ENCODE measurements at places on chromosomes 1 and 21. TPM values are rescaled to one million over a fixed set of nuclear protein-coding genes. Genes with fewer than 3 reads are reported as not detected.

GRCh38 chr1:194225821-194226220 lies 1039.4 kb upstream of the B3GALT2 start:
- no peak for ATAC-seq

DNA sequence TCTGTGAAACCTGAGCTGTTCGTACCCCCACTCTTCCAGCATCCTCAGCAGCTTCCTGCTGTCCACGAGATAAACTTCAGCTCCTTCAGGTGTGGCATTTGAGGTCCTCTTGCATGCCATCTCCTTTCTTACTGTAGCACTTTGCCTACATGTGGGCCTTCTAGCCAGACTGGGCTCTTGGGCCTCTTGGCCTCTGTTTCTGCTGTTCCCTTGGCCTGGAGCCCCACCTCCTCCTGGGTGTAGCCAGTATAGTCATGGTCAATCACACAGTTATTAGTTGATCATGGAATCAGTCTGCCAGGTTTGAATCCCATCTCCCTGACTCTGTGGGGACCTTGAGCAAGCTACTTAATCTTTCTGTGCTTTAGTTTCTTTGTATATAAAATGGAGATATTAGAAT lies 26.4 kb downstream of the TMEM53 start:
- ATAC-seq, result no peak

DNA sequence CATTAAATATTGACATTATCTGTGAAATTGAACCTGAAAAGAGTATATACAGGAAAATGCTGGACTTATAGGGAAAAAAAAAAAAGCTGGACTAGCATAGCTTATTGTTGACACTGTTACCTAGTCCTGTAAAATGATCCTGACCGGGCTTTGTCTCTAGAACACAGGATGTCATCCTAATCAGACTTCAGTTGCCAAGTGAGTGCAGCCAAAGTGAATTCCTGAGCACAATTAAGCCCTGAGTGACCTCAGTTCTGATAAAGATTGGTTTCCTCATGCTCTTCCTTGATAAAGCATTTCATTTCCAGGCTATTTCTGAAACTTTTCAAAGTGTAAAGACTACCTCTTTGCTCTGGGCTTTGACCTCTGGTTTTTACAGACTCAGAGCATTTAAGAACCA lies 19.8 kb downstream of the SELP start:
- peak; percentile 48 for ATAC-seq

The CD1B gene
- not detected for total RNA-seq

GRCh38 chr1:154913273-154913672 lies 23.2 kb downstream of the PMVK start:
- no peak for ATAC-seq

DNA sequence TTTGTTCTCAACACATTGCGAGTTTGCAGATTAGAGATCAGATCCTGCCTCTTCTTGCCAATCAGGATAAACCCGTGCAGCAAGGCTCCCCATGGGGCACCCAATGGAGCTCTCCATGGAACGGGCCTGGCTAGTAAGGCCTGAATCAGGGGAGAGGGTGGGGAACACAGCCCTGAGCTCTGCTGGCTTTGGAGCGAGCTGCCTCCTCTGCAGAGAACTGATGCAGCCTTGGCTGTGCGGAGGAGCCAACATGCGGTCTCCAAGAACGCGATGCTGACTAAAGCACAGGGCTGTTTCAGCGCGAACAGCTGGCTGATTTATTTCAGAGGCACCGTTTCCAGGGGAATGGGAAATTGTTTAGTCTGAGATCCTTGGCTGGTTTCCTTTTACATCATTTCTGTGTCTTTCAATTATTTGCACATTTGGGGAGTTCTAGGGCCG lies 139.7 kb downstream of the TSEN15 start:
- ATAC-seq, result peak; percentile 82

DNA sequence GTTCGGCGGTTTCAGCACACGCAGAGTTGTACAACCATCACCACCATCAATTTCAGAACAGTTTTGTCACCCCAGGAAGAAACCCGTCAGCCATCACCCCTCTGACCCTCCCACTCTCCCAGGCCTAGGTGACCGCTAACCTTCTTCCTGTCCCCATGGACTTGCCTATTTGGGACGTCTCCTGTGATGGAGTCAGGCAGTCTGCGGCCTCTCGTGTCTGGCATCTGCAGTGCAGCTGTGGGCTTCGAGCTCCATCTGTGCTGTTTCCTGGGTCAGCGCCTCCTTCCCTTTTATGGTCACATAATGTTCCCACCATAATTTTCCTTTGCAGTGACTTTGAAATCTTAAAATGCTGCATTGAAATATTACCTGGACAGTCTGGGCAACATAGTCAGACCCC lies 24.4 kb downstream of the SLC45A1 start:
- no peak for ATAC-seq

DNA sequence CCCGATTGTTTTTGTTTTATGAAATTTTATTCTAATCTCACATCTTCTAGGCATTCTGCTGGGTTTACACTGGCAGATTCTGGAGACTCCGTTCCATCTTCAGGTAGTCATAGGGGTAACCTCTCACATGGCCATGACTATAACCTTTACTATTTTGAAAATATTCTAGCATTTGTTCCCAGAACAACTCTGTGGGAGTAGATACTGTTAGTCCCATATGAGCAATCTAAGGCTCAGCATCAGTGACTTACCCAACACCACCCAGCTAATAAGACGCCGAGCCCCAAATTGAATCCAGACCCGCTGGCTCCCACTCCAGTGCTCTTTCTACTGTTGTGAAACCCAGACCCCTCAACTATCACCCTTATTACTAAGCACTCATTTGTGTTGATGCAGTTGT lies 9.8 kb downstream of the ADAMTS4 start:
- no peak for ATAC-seq

- no peak for ATAC-seq
Observed at GRCh38 chr1:207666342-207666741, 21.4 kb downstream of the CR1L start.

The SGIP1 gene
- total RNA-seq, result 12.9 TPM

- ATAC-seq, result no peak
Observed at GRCh38 chr1:110535985-110536384, 17.0 kb upstream of the KCNA10 start.

DNA sequence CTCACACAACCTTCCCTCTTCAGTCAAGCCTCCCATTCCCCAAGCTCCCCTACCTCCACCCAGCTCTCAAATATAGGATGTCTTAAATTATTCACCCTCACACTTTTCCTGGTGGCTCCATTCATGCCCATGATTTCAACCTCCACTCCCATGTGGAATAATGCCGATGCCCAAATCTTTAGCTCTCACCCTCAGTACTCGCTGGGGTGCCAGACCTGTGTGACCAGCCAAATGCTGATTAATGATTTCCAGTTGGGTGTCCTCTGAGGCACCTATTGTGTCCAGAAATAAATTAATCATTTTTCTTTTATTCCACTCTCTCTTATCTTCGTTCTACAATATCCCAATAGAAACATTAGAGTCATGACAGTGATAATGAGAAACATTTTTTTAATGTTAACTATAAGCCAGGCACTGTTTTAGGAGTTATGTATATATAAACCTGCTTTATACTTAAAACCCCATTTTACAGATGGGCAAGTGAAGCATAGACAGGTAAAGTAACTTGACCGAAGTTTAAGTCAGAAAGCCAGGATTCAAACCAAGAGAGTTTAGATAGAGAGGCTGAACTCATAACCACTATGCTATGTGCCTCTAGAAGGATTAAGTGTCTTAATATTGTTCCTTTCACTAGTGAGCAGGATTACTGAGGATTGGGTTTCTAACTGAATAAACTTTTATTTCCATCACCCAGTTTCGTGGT lies 209.7 kb downstream of the DUSP10 start:
- ATAC-seq, result no peak

The DIPK1A gene
- total RNA-seq, result 10.2 TPM

The CHIA gene
- total RNA-seq, result not detected

The MSH4 gene
- 0.93 TPM for total RNA-seq

DNA sequence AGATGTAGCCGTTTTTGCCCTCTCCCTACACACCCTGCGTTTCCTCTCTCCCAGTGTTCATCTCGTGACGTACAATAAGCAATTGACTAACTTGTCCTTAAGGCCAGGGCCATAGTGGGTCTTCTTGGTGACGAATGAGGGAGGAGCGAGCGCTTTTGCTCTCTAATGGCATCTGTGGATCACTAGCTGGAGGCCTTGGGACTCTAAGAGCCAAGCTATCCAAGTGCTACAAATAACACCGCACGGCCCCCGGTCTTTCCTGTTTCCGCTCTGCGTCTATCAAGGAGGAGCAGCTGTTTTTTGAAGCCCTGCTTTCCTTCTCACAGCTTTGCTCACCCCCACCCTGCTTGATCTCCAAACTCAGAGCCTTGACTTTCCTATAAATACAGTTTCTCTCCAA lies 25.2 kb downstream of the EVA1C start:
- no peak for ATAC-seq

DNA sequence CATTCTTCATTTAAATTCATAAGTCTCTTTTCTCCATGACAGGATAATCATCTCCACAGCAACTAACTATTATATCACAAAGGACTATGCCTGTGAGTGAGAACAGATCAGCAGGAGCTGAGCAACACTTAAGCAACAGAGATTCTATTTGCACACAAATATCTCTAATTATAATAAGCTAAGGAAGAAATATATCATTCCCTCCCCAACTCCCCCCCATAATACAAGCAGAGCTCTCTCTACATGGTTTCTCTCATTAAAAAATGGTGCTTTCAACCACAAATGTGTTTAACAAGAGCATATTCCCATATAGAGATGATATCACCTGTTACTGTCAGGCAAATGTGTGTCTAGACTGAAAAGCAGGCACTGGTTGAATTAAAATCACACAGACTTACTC lies 34.5 kb upstream of the NIBAN1 start:
- ATAC-seq, result no peak

DNA sequence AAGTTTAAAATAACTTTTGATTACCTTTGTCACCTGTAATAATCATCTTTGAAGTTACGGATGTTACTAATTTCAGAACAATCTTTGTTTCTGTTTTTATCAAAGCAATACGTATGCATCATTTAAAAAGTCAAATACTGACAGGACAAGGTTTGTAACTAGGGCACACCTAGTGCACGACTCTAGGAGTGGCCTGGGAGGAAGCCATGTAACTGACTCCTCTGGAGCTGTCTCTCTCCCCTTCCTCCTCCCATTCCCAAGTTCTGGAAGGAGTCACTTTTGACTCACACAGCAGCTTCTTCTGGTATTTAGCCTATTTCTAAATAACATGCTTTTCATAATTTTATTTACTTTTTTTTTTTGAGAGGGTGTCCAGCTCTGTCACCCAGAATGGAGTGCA lies 11.8 kb upstream of the RAP1GAP start:
- ATAC-seq, result no peak

All from gastroesophageal sphincter (tissue), 4 donors.